ENCODE measurements at places on chromosomes 3 and 15. TPM values are rescaled to one million over a fixed set of nuclear protein-coding genes. Genes with fewer than 3 reads are reported as not detected.

ZMYND10 gene
- 3.9 TPM for total RNA-seq

WDR72 gene
- 5.9 TPM for total RNA-seq

PP2D1 gene
- not detected for total RNA-seq

TIGIT gene
- total RNA-seq = not detected

DNA sequence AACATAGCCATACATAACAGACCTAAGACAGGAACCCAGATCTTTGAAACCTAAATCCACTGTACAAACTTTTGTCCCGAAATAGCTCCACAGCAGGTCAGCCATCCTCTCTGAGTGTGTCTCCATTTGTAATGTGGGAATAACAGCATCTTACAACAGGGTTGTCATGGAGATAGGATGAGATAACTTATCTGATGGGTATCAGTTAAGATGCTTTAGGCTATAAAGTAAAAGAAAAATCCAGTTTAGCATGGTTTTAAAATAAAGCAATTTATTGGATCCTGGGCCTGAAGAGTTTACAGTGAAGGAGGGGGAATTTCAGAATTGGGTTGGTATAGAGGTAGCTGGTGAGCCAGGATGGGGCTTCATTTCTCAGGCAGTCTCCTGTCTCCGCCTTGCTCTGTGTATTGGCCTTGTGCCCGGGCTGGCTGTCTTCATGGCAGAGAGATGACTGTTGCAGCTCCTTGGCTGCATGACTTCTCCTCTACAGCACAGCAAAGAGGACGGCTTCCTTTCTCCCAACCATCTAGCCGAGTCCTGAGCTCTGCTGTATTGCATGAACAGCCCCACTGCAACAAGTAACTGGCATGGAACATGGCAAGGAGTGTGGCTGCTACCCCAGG, 131.9 kb upstream of the PROK2 start:
- DNase-seq = no peak

DNA sequence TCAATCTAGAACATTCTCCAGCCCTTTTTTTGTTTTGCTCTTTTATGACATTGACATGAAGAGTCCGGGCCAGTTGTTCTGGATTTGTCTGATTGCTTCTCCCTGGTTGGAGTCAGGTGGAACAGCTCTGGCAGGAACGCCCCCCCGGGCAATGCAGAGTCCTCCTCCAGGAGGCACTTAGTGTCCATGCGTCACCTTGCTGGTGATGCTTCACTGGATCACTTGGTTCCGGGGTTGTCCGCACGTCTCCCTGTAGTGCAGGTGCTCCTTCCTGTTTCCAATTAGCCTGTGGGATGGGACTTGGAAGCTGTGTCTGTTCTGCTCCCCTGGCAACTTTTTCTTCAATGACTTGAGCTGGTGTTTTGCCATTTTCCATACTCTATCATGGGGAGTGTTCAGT, 9.8 kb downstream of the CSK start:
- DNase-seq = no peak

DNA sequence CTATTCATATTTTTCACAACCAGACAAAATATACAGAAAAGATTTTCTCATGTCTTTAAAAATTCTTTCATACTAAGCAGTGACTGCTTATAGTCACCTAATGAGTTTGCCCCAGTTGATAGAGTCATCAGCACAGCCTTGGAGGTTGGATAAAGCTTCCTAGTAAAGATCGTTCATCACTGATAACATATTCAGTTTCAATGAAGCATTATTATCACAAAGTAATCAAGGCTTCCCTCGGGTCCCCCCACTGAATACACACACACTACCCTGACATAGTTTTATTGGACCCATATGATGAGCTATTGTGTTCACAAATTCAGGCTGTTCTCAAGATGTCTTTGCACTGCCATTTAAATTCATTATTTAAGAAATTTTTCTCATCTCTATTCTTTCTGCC, 297.8 kb downstream of the KCNH8 start:
- no peak for DNase-seq

DNA sequence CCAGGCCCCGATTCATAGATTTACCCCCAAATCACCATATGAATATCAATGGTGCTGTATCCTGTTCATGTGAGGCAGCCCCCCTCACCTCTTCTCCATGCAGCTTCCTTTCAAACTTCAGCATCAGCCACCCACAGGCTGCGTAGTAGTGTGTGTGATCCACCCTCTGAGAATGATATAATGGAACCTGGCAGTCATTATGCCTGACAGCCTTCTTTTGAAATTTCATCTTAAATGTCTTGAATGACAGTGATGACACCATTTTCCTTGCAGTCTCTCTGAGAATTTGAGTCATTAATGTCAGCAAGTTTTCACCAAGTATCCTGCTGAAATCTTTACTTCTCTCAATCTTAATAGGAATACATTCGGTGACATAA, 3.5 kb upstream of the CLRN1 start:
- DNase-seq = no peak

GRCh38 chr15:27787931-27788330, 311.2 kb downstream of the OCA2 start:
- no peak for DNase-seq

DNA sequence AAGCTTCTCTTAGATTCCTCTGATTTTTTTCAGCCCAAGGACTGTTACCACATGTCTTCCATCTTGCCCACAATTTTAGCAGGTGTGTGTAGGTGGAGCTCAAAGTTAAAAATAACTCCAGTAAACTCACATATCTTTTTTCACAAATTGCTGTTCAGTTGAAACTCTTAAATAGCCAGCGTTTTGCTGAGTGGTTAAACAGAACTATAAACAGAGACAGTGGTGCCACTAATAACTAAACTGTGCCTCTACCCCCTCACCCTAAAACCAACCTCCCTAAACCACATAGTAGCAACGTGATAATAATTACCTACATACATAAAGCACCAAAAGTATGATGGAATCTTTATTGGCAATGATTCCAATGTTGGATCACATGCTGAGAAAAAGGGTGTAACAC, 525.1 kb downstream of the PDCD6IP start:
- DNase-seq = no peak

DNA sequence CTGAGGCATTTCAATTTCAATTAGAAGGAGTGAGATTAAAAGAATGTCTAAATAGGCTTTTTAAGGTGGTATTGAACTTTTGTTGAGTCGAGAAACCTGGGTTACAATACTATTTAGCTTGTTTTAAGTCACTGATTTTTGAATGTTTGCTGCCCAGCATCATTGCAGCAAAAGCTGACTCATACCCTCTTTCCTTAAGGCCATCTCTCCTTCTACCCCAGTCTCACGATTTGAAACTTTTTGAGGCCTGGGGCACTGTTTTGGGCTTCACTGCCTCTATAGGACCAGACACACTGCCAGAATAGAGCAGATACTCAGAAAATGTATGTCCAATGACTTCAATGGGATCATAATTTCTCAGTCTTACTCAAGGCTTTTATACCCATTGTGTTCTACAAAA, 319.6 kb upstream of the TGFBR2 start:
- DNase-seq = peak; percentile 50

GRCh38 chr15:38941399-38941953, 376.9 kb upstream of the RASGRP1 start:
- peak; percentile 24 for DNase-seq
